ENCODE measurements at places on chromosomes 7 and 10. TPM values are rescaled to one million over a fixed set of nuclear protein-coding genes. Genes with fewer than 3 reads are reported as not detected.

Gene CTTNBP2
- 2.0 TPM for total RNA-seq

Gene PAOX
- 3.6 TPM for total RNA-seq

Gene PNLIPRP3
- total RNA-seq: not detected

Gene PTPRE
- 6.2 TPM for total RNA-seq

Gene CYP3A5
- total RNA-seq: 0.75 TPM

Gene TWIST1
- total RNA-seq: 0.22 TPM

DNA sequence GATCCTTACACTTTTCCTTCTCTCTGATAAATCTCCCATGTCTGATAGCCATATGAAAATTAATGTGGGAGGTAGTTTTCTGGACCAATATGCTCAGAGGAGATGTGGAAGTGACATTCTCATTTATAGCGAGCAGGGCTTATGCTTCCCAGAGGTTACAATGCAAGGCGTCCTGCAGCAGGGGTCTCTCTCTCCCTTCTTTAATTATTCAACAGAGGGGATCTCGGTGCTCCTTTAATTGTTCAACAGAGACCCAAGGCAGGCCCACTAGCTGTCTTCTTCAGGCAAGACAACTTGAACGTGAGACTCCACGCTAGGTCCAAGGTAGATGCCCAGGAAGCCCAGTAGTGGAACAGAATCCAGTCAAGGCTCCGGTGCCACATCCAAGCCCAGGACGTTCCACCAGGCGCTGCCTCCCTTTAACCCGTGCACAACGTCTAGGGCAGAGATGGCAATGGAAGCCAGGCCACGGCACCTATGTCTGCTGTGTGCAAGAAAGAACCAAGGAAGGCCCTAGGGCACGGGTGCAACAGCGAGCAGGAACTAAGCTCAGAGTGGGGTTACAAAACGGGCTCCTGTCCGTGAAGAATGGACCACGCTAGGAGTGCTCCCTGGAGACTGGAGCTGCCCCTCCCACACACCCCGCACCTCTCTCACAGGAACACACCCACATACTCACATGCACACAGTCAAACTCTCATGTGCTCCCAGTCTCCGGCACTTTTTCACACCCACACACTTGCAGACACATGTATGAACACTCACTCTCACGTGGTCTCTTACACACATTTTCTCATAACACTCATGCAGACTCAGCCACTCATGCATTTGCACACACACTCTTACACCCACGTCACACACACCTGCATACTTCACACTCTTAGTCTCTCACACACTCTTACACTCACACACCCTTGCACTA is 230.4 kb downstream of the TNS3 start:
- no peak for DNase-seq

DNA sequence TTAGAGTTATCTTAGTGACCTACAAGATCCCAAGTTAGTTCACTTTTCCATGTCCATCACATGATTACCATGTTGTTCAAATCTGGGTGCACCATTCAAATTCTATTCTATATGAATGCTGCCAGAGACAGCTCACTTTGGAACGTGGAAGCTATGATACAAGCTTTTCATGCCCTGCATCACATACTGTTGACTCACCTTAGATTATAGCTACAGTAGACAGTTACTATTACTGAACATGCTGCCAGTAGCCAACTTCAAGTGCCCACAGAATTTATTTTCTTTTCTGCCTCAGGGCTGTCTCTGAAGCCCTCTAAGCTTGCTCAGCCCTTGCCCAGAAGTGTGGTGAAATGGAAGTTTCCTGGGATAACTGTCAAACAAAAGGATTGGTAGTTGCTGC is 231.1 kb downstream of the GPR158 start:
- no peak for DNase-seq

DNA sequence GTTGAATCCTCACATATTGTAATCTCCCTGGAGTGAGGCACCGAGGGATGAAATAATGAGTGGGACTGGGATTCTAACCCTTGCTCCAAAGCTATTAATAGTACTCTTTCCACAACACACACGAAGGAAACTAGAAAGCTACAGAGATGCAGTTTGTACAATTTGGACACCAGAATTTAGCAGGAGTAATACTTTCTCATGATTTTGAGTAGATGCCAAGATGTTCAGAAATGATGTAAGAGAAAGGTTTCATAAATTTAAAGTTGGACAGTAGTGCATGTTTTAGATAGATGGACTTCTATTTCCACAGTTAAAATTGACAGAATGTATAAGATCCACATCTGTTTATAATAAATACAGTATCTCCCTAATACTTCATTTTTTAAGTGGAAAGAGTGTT is 46.5 kb downstream of the PRR15 start:
- no peak for DNase-seq

DNA sequence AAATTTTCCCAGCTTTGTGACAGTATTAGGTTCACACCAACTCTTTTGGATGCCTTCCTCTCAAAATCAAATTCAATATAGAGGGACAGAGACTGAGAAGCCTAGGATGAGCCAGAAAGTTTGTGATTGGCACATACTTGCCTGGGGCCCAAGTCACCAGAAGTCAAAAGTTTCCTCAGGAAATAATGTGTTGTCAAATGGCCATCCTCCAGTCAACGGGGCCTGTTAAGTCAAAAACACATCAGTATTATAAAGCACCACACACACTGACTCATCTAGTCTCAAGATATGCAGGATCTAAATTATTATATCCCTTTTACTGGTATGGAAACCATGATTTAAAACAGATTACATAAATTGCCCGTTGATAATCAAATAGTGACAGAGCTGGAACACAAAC is 158.1 kb downstream of the AHR start:
- no peak for DNase-seq

DNA sequence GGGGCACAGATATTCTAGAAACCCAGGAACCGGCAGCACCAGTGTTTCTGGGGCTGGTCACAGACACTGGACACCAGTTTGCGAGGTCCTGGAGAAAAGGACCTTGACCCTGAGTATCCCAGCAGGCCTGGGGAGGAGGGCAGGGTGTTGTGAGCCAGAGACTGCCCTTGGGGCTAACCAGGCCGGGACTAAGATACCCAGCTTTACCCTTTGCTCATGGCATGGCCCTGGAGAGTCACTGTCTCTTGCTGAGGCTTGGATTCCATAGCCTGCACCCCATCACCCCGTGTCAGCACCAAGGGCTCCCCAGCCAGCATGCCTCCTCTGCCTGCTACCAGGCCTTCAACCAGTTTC is 124.4 kb downstream of the COL26A1 start:
- no peak for DNase-seq

DNA sequence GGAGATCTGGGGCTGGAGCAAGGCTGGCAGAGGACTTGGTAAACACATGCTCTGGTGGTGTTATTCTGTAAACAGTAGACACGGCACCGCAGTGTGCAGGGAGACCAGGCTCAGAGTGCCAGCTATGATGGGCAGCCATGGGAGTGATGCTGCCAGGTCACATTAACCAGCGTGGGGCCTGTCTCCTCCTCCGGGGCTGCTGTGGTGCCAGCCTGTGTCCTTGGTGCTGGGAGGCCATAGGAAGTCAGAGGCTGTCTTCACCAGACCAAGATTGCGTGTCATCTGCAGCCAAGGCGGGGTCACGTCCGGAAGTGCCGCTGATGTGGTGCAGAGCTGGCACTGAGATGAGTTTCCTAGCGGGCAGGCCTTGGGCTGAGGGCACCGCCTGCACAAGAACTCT is 236.0 kb downstream of the GLRX3 start:
- DNase-seq: no peak

- DNase-seq: no peak
Observed at GRCh38 chr7:121562259-121562658, 166.2 kb upstream of the FAM3C start.

- DNase-seq: no peak
Observed at GRCh38 chr7:134712196-134712595, 65.5 kb downstream of the BPGM start.

- no peak for DNase-seq
Observed at GRCh38 chr7:73841689-73842066, 638 bp downstream of the METTL27 start.

DNA sequence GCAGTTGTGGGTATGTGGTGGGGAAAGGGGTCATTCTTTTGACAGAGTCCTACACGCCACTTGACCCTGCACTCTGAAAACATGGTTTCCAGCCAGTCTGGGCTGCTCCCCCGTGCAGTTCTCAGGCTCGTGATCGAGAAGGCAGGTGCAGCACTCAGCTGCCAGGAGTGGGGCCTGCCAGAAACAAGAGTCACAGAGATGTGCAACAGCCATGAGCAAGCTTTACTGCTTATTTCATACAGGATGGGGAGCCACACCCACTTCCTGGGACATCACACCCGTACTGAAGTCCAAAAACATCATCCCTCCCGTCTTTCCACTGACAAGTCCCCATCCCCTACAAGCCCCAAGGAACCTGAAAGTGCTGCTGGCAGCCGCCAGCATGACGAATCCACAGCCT is 9.3 kb downstream of the ATG9B start:
- no peak for DNase-seq

GRCh38 chr7:24328050-24328449 is 44.1 kb downstream of the NPY start:
- DNase-seq: no peak

DNA sequence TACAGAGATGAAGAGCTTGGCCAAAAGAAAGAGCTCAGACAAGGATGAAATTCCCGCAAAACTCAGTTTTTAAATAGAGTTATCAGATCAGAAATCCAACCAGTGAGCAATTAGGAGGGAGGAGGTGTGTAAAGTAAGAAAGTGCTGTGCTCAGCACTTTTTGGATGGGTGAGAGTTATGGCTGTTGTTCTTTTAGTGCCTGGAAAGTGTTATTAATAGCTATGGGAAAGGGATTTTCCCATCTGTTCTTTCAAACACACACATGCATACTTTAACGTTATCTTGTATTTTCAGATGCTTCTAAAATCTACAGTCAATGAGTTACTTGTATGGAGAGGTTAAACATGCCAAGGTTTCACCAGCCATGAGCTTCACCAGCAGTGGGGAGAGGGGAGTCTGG is 107.3 kb upstream of the TMEM72 start:
- DNase-seq: no peak

GRCh38 chr7:134755422-134756022 is 23.9 kb upstream of the CALD1 start:
- no peak for DNase-seq

DNA sequence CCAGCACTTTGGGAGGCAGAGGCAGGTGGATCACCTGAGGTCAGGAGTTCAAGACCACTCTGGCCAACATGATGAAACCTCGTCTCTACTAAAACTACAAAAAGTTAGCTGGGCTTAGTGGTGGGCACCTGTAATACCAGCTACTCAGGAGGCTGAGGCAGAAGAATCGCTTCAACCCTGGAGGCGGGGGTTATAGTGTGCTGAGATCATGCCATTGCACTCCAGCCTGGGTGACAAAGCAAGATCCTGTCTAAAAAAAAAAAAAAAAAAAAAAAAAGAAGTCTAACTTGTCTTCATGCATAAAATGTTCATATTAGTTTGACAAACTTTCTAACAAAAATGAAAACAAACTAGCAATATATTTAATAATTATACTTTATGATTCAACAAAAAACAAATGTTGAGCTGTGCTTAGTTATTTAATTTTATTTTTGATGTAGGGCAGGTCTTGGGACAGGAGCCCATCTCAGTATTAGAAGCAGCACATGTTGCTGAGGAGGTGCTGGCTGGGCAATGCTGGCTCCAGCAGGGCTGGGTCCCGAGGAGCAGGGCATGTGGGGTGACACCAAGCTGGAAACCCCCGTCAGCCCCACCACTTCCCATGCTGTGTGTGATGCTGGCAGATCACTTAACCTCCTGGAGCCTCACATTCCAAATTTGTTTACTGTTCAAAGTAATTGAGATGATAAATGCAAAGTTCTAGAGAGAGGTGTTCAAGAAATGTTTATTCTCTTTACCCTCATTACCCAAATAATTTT is 335.3 kb upstream of the KLF6 start:
- DNase-seq: no peak

DNA sequence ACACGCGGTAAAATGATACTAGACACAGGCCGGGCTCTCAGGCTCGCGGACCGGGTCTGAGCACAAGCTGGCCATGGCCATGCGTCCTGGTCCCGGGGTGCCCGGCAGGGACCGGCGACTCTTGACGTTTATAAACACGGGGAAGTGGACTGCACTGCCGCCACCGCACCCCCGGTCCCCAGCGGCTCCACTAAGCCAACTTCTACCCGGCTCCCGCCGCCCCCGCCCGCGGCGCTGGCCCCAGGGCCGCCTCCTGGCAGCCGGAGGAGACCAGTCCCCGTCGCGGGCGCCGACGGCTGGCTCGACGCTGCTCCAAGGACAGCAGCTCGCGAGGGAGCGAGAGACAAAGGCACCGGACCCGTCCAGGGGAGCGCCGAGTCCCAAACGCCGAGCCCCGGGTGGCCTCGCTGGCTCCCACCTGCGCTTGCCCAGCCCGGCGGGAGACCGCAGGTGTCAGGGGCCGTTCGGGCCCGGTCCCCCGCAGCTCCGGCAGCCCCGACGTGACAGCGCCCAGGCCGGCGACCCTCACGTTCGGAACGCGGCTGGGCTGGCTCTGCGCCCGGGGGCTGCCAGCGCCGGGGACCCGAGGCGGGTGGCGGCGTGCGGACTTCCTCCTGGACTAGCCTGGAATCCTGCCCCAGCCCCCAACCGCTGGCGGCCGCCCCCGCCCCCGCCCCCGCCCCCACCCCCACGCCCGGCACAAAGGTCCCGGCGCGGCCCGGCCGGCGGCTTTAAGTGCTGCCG is 517 bp downstream of the ITGB1 start:
- DNase-seq: no peak

- DNase-seq: no peak
Observed at GRCh38 chr10:93099670-93100069, 26.0 kb downstream of the CYP26A1 start.

DNA sequence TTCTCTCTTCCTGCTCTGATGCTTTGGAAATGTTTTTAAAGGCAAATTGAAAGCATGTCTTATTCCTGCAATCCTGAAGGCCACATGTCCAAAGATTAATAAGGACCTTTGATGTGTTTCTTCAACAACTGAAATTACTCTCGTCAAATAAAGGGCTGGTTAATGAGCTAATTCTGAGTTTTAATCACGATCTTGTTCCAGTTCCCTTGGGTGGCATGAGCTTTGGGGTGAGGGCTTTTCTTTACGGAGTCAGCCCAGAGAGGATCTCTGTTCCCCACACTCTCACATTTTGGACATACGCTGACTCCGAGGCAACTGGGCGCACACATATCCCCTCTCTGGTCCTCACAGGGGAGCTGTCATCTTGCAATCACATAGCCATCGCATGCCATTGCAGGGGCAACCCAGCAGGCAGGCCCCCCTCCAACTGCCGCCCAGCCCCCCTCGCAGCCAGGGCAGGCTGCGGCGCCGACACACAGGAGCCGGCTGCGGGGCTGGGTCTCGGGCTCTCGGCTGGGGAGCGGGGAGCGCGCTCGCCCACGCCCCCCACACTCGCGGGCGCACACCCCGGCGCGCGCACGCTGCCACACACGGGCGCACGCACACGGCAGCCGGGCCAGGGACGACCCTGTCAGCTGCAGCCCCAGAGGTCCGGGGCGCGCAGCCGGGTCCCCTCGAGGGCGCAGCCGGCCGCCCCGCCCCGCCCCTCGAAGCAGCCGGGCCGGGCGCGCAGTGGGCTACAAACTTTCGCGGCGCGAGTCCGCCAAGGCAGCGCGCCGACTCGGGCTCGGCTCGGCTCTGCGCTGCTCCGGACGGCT is at the start of gene GDF10:
TSS of gene GDF10 (plus strand) at position 587 of the 818 bp plus-strand sequence. CDS start 455 bp downstream, outside the sequence.
- DNase-seq: no peak

Data from epithelial cell of proximal tubule (primary cell).